ENCODE measurements at places on chromosomes 6 and 20. TPM values are rescaled to one million over a fixed set of nuclear protein-coding genes. Genes with fewer than 3 reads are reported as not detected.

DNA sequence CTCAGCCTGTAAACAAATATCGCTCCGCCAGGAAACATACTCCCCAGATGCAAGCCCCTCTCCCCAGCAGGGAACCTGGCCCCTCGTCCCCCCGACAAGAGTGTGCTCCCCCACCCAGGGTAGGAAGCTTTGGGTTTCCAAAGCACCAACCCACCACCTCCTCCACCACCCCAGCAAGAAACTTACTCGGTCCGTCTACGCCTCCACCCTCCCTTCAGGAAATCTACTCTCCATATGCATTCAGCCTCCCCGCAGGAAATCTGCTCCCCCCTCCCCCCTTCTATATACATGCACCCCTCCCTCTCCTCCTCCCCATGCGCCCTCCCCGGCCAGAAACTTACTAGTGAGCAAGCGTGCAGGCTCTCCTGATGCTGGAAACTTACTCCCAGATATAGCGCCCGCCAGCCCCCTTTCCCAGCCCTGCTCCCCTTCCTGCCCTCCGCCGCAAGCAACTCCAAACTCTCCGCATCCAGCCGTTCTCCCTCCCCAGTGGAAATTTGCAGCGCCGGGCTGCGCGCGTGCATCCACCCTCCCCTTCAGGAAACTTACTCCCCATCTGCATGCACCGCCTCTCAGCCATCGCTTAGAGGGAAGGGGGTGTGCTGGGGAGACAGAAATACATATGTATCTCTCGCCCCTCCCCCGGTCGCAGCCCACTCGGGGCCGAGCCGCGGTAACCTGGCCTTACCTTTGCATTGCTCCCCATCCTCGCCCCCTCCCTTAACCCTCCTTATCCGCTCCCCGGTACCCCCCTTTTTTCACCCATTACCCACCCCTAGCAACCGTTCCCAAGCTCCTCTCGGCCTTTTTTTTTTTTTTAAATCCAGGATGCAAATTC lies at the start of gene TRERF1:
TRERF1 (minus strand) TSS at position 594 of the 838 bp plus-strand sequence. CDS start 182,336 bp downstream, outside the sequence.
- DNase-seq: peak; percentile 88

DNA sequence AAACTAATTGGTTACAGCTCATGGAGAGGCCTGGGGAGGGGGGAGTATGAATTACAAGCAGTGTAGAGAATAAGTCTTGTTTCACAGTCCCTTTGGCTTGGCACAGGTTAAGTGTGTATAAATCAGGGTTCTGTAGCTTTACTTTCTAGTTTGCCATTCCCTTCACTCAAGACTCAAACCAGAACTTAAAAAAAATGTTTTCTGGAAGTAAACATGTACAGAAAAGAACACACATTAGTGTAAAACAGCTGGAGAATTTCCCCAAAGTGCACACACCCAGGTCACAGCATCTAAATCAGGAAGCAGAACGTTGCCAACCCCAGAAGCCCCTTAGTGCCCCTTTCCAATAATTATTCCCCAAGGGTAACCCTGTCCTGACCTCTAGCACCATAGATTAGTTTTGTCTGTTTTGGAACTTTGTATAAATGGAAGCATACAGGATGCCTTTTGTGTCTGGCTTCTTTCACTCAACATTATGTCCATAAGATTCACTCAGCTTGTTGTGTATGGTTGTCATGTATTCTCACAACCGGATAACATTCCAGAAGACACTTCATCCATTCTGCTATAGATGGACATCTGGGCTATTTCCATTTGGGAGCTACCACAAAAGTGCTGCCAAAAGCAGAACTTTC lies 33.7 kb upstream of the SCUBE3 start:
- DNase-seq: no peak

ADISSP gene
- total RNA-seq: 34.8 TPM

- peak; percentile 43 for DNase-seq
Measured at GRCh38 chr20:8385247-8385646, 253.2 kb downstream of the PLCB1 start.

GRCh38 chr6:134954272-134955000 lies 4.5 kb upstream of the ALDH8A1 start:
- no peak for DNase-seq

Data from fibroblast of villous mesenchyme (primary cell).